KG1 (cell line): ENCODE measurements at places on chromosomes 2 and 18.

- no peak for DNase-seq
These were observed 61.8 kb downstream of the CAB39 start for GRCh38 chr2:230774348-230774951.

DNA sequence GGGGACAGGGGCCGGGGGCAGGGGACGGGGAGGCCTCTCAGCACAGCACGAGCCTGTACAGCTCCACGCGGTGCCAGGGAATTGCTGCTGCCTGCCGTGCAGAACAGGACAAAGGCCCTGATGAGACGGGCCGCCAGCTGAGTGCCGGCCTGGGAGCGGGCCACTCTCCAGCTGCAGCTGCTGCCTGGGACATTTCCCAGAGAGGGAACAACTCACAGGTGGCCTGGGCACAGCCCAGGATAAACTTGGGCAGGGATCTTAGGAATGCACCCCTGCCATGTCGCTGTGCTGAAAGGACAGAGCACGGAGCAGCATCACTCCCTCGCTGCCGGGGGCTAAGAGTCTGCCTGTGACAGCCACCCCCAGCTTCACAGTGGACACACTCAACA lies 38.8 kb downstream of the CENPO start:
- DNase-seq = no peak

GRCh38 chr2:61988462-61989366 lies 83.2 kb downstream of the COMMD1 start:
- no peak for DNase-seq

GRCh38 chr2:195482010-195482409 lies 175.0 kb upstream of the SLC39A10 start:
- no peak for DNase-seq

- DNase-seq = no peak
These were observed 18.3 kb downstream of the ARHGEF33 start for GRCh38 chr2:38907743-38908562.

GRCh38 chr2:66753660-66754059 lies 318.7 kb downstream of the MEIS1 start:
- no peak for DNase-seq

- no peak for DNase-seq
These were observed 155.9 kb upstream of the RASGRP3 start for GRCh38 chr2:33320573-33320972.

- no peak for DNase-seq
These were observed 38.1 kb downstream of the NAPG start for GRCh38 chr18:10563886-10564285.
